ENCODE measurements at places on chromosomes 1 and 21. TPM values are rescaled to one million over a fixed set of nuclear protein-coding genes. Genes with fewer than 3 reads are reported as not detected.

GOLT1A gene
- total RNA-seq: not detected

TNFRSF4 gene
- 2.9 TPM for total RNA-seq

LCE2A gene
- total RNA-seq: not detected

TSSK3 gene
- total RNA-seq: not detected

PFKL gene
- total RNA-seq: 115 TPM

MROH9 gene
- total RNA-seq: not detected

UMODL1 gene
- total RNA-seq: 0.10 TPM

TSPAN2 gene
- total RNA-seq: 14.0 TPM

OR2AK2 gene
- not detected for total RNA-seq

MIXL1 gene
- not detected for total RNA-seq

SLC6A17 gene
- total RNA-seq: under 0.01 TPM

GRCh38 chr1:59947047-59947938, 20.7 kb upstream of the CYP2J2 start:
- peak; percentile 87 for DNase-seq

DNA sequence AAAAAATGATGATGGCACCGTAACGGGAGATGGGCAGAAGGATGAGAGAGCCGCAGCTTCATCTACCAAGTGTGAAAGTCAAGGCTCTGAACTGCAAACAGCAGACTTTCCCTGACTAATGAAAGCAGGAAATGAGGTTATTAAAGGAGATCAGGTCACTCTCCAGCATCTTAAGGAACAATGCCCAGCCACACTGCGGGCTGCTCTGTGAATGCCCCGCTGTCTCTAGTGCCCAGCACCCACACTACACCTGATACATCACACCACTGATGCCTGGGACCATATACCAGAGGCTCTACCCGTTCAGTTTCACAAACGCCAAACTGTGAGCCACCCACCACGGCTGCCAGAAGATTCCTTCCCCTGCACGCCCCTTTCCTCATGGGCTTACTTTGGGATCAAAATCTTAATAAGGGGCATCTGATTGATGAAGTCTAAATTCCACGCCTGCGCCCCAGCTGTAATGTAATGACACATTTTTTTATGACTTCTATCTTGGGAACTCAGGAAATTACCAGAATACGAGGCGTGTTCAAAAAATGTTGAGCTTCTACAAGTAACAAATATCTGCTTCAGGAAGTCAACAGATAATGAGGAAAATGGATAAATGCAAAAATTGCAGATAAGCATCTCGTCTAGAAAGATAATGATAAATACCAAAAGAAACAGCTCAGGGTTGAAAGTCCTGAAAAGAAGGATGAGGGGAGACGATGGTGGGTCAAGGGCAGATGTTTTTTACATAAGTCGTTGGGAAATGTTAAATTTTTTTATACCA, 72.0 kb downstream of the MIS18A start:
- peak; percentile 52 for DNase-seq

GRCh38 chr1:36520056-36520455, 37.3 kb upstream of the CSF3R start:
- DNase-seq: no peak

- no peak for DNase-seq
These were observed 589.7 kb downstream of the DPYD start for GRCh38 chr1:97331165-97331564.

DNA sequence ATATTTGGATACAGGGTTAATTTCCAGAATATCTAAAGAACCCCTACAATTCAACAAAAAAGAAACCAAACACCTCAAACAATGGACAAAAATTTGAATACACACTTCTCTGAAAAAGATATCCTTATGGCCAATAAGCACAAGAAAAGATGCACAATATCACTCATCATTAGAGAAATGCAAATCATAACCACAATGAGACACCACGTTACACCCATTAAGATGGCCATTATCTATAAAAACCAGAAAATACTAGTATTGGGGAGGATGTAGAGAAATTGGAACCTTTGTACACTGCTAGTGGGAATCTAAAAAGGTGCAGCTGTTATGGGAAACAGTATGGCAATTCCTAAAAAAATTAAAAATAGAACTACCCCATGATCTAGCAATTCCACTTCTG, 4.9 kb downstream of the ADAM30 start:
- no peak for DNase-seq

GRCh38 chr1:98059620-98060019, 138.8 kb upstream of the DPYD start:
- no peak for DNase-seq

DNA sequence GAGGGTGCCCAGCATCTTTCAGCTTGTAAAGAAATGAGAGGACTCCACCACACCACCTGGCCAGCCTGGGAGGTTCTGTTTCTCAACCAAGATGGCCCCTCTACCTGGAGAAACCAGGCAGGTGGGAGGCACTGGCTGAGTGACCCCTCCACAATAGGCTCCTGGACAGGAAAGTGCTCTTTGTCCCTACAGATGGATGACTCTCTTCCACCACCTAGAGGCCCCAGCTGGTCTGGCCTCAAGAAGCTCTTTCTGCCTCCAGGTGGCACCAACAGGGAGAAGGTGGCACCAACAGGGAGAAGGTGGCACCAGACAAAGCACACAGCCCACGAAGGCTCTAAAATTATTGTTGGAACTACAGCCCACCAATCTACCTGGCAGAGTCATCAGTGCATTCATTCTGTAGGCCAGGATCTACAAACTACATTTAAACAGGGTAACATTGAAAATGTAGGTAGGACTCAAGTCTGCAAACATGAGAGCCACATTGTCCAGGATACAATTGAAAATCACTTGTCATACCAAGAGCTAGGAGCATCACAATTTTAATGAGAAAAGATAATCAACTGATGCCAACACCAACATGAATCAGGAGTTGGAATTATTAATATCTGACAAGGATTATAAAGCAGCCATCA, 14.4 kb downstream of the TMPRSS3 start:
- peak; percentile 16 for DNase-seq

DNA sequence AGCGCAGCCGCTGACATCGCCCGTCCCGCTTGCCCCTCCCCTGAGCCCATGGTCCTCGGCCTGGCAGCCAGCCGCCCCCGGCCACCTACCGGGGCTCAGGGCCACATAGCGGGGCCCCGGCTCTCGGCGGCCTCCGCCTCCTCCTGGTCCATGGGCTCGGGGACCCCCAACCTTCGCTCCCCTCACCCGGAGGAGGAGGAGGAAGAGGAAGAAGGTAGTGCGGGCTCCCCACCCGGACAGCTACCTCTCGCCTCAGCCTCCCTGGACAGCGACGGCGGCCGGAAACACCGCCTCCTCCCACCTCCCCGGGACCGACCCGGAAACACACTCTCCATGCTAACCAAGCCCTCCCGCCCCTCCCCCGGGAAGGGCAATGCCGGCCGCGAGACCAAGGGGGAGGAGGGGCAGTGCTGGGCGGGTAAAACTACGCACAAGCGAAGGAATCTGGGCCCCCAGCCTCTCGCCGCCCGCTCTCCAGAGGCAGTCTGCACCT, at the start of gene KIAA0319L:
TSS of gene KIAA0319L (minus strand) at position 286 of the 493 bp plus-strand sequence. CDS start 2,912 bp downstream, outside the sequence.
- DNase-seq: no peak

DNA sequence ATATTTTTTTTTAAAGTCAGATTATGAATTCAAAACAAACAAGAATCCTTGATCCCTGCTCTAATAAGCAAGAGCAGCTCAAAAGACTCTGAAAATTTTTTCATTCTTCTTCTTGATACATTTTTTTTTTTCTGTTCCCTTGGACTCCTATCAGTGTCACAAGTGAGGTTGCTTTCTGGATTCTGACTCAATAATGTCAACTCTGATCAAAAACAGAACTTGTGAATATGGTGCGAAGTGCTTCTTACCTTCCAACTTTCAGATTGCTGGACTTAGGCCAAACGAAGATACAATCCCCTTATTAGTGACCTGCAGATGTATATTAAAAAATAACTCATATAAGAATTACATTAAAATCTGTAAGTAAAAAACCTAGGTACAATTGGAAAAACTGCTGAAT, 136.1 kb downstream of the GPATCH2 start:
- DNase-seq: no peak

DNA sequence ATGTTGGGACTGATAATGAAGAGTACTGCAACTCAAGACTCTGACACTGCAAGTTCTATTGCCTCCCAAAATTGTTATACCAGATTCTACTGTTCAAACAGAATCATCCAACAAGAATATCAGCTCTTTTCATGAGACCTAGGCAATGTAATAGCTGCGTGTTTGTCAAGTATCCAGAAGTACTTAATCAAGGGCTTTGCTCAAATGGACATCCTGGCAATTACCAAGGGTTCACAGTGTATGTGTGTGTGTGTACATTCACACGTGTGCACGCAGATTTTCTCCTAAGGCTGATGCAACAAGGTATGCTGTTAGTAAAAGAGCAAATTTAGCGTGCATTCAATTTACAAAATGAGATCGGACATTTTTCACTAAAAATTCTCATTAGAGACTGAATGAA, 174.6 kb downstream of the GABPA start:
- no peak for DNase-seq

GRCh38 chr1:3525551-3526482, 71.4 kb downstream of the ARHGEF16 start:
- no peak for DNase-seq

- no peak for DNase-seq
These were observed 209.9 kb downstream of the SDCCAG8 start for GRCh38 chr1:243465738-243466137.

- DNase-seq: peak; percentile 92
These were observed 75.4 kb downstream of the ABCA4 start for GRCh38 chr1:94045465-94046056.

DNA sequence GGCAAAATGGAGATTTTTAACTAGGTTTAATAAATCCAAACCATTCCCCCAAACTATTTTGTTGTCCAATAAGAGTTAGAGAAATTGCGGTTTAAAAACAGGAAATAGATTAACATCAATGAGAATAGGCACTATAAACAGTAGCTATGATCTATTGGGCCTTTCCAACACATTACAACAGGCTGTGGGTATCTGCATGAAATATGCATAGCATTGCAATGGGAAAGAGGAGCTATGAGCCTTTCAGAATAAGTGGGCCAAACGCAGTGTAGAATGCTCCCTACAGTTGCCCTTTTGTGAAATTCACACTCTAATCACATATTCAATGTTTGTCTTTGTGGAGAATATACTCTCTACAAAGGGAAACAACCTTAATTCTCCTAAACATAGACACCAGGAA, 305.5 kb upstream of the PRMT6 start:
- no peak for DNase-seq

GRCh38 chr1:54132495-54132894, 20.3 kb downstream of the CDCP2 start:
- no peak for DNase-seq

GRCh38 chr1:156765666-156766065, 1.7 kb upstream of the PRCC start:
- DNase-seq: no peak

DNA sequence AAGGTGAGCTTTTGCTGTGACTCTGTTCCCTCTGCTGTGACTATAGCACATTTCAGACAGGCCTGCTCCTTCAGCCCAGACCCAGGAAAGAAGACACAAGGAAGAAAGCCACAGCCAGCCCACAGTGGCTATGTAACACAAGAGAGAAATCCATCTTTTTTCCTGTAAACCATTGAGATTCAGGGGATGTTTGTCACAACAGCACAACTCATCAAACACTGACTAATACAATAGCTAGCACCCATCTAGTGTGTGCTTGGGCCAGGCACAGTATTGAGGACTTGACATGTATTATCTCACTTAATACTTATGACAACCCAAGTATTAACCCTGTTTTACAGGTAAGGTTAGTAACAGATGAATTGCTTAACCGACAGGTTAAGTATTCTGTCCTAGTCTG, 29.8 kb downstream of the TAS1R2 start:
- DNase-seq: no peak

- DNase-seq: no peak
These were observed 26.2 kb downstream of the STUM start for GRCh38 chr1:226574591-226575435.

DNA sequence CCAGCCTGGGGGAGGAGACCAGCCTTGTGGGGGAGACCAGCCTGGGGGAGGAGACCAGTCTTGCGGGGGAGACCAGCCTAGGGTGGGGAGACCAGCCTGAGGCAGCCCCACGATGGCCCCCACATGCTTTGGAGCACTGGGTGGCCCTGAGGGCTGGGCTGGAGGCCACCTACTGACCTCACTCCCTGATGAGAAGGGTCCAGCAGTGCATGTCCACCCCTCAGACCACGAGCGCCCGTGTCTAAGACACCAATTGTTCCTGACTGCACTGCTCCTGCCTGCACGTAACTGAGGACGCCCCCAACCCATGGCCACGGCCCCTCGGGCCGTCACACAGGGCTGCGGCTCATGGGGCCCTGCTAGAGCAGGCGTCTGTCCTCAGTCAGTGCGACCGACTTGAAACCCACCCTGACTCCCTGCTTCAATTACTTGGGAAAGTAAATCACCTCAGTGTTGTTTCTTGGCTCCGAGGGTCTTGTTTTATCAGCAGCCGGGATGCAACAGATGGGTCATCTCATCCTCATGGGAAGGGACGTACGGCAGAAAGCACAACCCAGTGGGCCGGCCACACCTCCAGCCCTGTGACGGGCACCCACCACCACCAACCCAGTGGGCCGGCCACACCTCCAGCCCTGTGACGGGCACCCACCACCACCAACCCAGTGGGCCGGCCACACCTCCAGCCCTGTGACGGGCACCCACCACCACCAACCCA, at the start of gene SPATC1L:
TSS of gene SPATC1L (minus strand) at position 550 of the 715 bp plus-strand sequence. CDS start 1,643 bp downstream, outside the sequence.
- DNase-seq: peak; percentile 80

DNA sequence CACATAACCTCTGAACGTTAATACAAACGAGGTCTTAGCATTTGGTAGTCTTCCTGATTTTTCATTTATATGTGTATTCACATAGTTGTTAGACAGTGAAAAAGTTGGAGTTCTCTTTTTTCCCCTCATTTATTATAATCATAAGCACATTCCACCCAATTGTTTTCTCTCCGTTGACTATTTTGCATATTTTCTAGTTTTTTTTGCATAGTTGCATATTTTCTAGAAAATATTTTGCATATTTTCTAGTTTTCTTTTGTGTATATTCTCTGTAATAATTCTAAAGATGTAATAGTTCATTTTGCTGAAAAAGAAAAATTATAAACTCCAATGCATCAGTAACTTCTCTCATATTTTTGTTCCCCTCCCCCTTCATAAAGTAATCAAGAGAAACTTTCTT, 47.5 kb downstream of the FYB2 start:
- DNase-seq: no peak

- DNase-seq: no peak
These were observed 18.1 kb upstream of the PCP4 start for GRCh38 chr21:39849014-39849655.

DNA sequence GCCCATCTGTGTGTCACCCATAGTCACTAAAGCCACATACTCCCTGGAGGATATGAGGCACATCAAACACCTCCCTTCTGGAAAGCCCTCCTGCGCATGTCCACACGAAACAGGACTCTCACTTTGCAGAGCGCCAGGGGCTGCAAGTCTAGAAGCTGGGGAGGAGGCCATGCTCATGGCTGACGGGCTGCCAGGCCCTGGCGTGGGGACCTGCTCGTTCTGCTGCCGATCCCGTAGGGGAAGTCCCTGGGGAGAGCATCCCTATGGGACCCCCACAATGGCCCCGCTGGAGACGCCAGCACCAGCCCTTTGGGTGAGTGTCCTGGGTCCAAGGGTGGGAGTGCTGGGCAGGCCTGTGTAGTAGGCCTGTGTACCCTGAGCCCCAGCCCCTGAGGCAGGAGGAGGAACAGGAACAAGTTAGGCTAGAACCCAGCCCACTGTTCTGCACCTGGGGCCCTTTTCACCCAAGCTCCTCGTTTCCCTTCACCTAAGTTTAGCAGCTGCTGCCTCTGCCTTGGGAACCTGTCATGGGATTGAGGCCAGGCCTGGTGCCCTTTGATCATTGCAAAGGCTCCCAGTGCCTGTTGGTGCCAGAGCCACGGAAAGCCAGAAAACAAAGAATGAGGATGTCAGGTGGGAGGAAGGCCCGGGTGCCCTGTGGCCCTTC, 9.9 kb downstream of the FAM3B start:
- no peak for DNase-seq

- DNase-seq: peak; percentile 79
These were observed 30.9 kb downstream of the CCN1 start for GRCh38 chr1:85611425-85611824.
